H7 (cell line): ENCODE measurements at places on chromosomes 3 and 15. TPM values are rescaled to one million over a fixed set of nuclear protein-coding genes. Genes with fewer than 3 reads are reported as not detected.

GRCh38 chr3:16606398-16606797, 1.2 kb upstream of the DAZL start:
- peak; percentile 27 for DNase-seq

GRCh38 chr3:134373271-134374104, 759 bp downstream of the AMOTL2 start:
- DNase-seq: peak; percentile 96

DNA sequence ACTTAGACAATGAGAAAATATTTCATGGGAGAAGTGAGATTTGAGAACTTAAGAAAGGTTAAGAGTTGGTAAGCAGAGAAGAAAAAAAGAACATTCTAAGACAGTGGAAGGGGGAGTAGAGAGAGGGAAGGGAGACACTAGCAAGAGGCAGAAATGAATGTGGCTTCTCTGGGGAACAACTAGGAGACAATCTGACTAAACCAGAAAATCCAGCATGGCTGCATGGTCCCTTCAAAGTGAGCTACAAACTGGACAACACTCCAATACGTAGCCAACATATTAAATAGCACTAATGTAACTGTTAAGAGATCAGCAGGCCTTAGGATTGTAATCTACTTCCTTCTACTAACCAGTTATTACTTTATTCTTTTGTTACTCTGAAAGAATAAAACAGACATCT, 89.7 kb downstream of the NR1I2 start:
- DNase-seq: no peak

- no peak for DNase-seq
These were observed 37.5 kb downstream of the LPP start for GRCh38 chr3:188191460-188191859.

DNA sequence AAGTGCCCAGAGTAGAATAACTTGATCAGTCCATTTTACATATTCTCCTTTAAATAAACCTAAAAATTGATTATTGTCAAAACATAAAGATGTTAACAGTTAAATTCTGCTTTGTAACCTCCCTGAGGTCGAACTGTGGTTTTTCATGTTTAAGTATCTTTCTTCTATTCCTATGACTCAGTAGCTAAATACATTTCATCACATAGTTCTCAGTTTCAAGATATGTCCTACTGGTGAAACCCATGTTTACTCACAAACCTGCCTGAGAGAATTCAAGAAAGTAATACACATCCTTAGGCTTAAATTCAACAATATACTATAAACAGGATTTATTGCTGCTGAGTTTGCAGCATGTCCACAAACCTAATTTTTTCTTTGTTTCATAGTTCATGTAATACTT, 692.9 kb downstream of the ZPLD1 start:
- DNase-seq: no peak

- no peak for DNase-seq
These were observed 39.5 kb upstream of the FMN1 start for GRCh38 chr15:33234020-33234461.

DNA sequence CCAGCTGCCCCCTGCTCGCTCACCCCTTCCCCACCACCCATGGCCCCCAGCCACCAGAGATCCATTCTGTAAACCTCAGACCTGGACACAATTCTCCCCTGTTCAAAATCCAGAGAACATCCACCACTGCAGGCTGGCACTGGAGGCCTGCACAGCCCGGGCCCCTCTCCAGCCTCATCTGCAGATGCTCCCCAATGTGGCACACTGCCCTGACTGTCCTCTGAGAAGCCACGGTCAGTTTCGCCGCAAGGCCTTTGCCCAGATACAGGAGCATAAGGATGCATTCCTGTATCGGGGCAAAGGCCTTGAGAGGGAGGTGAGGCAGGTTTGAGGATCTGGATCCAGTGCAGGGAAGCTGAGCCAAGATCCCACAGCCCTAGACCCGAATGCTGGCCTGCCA, 175.4 kb upstream of the LINGO1 start:
- DNase-seq: no peak

- DNase-seq: peak; percentile 4
These were observed 80.0 kb upstream of the SPATA16 start for GRCh38 chr3:173221010-173221409.

- DNase-seq: no peak
These were observed 139.5 kb upstream of the RBMS3 start for GRCh38 chr3:29141197-29141917.

DNA sequence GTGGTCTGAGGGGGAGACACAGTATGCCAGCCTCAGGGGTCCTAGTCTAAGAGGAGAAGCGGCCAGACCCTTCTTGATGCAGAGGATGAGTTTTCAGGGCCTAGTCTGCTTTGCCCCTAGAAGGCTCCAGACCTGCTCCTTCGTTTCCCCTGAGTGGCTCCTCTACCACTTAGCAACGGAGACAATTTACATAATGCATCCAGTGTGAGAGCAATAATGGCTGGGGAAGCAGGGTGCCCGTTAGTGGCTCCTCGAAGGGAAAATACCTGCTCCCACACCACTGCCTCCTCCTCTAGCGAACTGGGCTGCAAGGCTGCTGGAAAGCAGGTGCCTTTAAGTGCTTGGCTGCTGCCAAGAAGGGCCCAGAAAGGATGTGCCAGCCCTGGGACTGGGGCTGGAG, 38.9 kb downstream of the CACNA2D2 start:
- no peak for DNase-seq

- no peak for DNase-seq
These were observed 78.7 kb downstream of the ZNF385D start for GRCh38 chr3:21672303-21672702.

DNA sequence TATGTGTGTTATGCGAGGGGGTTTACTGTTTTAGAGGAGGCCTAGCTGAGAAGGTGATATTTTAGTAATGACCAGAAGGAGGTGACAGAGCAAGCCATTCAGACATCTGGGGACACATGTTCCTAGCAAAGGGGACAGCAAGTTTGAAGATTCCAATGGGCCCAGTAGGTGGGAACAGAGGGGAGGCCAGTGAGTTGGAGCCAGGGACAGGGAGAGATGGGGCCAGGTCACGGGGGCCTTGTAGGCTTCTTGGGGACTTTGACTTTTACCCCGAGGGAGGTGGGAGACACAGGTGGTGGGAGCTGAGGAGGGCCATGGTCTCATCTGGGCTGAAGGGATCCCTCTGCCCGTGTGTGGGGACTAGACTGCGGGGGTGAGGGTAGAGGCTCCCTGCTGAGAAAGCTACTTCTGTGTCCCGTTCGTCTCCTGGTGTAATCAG, 72.5 kb downstream of the MGLL start:
- DNase-seq: no peak

GRCh38 chr3:88301273-88301995, 151.7 kb downstream of the C3orf38 start:
- DNase-seq: no peak

DNA sequence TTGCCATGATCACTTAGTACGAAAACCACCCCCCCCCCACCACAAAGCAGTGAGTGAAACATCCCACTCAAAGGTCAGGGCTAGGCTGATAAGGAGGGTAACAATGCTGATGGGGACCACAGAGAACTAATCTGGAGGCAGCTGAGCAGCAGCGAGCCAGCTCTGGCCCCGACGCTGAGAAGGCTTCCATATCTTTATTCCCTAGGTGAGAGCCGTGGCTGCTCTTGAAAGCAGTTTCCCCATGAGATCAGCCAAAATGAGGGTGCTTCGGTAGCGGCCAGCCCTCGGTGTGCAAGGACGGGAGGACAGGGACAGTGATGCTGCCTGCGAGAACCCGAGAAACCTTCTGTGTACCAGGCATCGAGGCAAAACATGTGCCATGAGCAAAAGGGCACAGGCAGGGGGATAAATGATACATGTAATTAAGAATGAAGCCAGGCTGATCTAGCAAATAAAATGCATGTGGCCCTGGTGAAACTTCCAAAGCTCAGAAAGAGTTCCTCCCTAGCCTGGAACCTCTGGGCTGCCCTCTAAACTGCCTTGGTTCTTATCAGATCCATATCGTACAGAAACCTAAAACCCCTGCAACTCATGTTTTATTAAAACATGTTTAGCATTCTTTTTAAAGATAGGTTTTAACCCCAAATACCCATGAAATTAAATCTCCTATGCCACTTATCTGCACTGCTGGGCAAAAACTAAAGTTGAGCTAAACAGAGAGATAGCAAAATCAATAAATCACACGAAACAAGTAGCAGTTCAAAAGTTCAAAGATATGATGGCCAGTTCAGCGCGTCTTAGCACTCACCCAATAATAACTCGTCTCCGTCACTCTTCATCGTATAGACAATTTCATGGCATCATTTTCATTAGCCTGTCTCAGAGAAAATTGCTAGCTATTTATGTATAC, 337.3 kb downstream of the FOXP1 start:
- peak; percentile 21 for DNase-seq

- no peak for DNase-seq
These were observed 77.8 kb upstream of the WDR72 start for GRCh38 chr15:53837263-53837662.

DNA sequence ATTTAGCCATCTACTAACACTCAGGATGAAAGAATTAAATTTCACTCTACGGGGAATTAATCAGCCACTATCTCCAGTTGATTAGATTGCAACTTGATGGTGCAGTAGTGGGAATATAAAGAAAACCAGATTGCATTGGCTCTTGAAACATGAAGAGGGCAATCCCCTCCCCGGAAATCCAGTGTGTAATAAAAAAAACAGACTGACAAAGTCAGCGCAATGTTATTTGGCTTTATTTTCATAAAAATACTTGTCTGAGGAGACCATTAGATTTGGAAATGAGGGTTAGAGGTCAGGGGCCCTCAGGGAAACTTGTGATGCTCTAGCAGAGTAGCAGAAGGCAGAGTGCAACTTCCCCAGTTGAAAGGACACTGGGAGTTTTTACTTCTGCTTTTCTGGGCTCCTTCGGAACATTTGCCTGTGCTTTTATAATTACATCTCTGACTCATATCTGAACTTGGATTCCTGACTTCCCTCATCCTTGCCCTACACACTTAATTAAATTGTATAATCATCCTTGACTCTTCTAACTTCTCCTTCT, 326.8 kb downstream of the TUSC7 start:
- DNase-seq: no peak

- no peak for DNase-seq
These were observed 7.4 kb downstream of the ZXDC start for GRCh38 chr3:126468028-126468891.

DNA sequence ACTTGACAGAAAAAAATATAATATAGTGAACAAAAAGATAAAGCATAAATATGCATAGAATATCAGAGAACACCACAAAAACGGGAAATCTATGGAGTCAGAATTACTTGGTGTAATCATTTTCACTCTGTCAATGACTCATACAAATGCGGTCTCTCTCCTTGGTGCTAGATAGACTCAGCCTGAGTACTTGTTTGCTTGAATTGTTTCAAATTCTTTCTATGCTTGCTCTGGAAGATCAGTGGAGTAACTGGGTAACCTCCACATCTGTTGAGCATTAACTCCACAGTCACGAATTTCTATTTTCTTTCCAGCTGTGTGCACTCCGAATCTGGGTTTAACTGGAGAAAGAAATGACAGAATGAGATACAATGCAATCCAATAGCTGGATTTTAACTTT, 760.4 kb downstream of the ZPLD1 start:
- no peak for DNase-seq

GRCh38 chr3:147672035-147672434, 262.9 kb downstream of the ZIC1 start:
- no peak for DNase-seq

GRCh38 chr3:171374260-171374659, 85.9 kb downstream of the TNIK start:
- DNase-seq: no peak

- peak; percentile 67 for DNase-seq
These were observed 698 bp downstream of the IL1RAP start for GRCh38 chr3:190514413-190515153.

- DNase-seq: no peak
These were observed 44.5 kb downstream of the OSBPL10 start for GRCh38 chr3:31936420-31937060.

DNA sequence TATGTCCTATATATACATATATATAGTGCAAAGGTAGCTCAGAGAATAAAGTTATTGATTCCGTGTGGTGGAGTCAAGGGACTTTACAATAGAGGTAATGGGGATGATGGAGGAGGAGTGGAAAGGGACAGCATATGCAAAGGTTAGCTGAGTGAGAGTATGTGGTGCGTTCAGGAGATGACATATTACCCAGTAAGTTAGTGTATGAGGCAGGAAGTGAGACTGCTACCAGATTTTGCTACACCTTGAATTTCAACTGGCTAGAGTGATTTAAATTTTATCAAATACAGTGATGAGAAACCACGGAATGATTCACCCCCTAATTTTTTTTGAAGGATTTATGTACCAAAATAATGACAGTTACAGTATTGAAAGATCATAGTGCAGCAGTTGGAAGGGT, 2.8 kb downstream of the ACTL6A start:
- DNase-seq: no peak

DNA sequence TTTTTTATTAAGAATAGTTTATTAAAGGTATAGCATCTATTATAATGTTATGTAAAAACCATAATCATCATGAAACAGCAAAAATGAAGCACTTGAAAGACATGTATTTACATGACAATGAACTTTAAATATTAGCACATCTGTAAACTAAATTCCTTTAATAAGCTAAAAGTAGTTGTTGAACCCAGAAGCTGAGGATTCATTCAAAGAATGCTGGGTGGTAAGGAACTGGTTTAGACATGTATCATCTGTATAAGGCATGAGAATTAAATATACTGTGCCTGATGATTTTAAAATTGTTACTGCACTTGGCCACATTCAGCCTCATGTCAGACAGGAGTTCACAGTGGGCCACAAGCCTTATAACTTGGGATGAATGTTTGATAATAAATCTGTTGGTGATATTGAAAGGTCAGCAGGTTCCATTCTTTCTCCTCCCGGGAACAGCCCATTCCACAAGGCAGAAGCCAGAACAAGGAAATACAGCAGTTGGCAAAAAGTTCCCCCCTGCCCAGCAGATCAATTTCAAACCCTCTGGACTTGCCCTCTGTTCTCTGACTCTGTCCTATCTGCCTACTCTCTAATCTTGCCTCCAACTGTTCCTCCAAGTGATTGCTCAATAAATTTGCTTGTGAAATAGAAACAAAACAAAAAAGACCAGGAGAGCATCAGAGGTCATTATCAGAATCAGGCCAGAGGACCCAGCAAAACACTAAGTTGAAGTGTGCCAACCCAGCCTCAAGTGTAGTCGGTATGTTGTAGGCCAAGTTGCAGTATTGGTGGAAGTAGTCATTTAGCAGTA, 49.8 kb upstream of the TEX264 start:
- no peak for DNase-seq

ZPLD1 gene
- total RNA-seq: not detected in 2 replicates

CACNA2D3 gene
- 1.6 TPM in 2 replicates for total RNA-seq

ROBO2 gene
- total RNA-seq: 4.4 and 8.3 TPM in 2 replicates

SLC7A14 gene
- 2.0 and 2.6 TPM in 2 replicates for total RNA-seq

RASL12 gene
- total RNA-seq: 20.9 and 22.1 TPM in 2 replicates

SOX2 gene
- total RNA-seq: 233 and 264 TPM in 2 replicates

IQGAP1 gene
- total RNA-seq: 74.7 and 87.6 TPM in 2 replicates

PIERCE2 gene
- total RNA-seq: 1.5 and 3.1 TPM in 2 replicates

TRPM1 gene
- 0.48 and 0.89 TPM in 2 replicates for total RNA-seq

EFCC1 gene
- total RNA-seq: 0.21 and 0.81 TPM in 2 replicates

TMEM207 gene
- total RNA-seq: not detected in 2 replicates
